ENCODE measurements at places on chromosomes 11 and 22. TPM values are rescaled to one million over a fixed set of nuclear protein-coding genes. Genes with fewer than 3 reads are reported as not detected.

Gene RAB36
- total RNA-seq: 7.6 TPM

Gene GNAZ
- 3.2 TPM for total RNA-seq

Gene HOATZ
- total RNA-seq: not detected

Gene B3GAT1
- not detected for total RNA-seq

Gene FXYD6
- total RNA-seq: 0.21 TPM

Gene PLCB3
- 16.6 TPM for total RNA-seq
